ENCODE measurements at places on chromosomes 7 and 10.

DNA sequence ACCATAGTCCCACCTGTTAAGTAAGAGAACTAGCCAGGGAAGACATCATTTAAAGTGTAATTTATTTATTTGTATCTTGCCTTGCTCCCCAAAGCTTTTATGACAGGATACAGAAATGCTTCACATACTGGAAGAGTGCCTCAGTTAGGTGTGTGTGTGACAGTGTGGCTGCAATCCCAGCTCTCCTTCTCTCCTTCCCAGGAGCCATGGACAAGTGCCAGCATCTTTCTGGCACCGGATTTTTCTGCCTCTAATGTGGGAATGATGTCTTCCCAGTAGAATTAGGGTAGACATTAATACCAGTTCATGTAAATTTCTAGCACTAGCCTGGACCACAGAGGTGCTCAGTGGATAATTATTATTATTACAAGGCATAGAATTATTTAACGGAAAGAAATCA is 30.3 kb upstream of the ATXN7L1 start:
- no peak for ATAC-seq

DNA sequence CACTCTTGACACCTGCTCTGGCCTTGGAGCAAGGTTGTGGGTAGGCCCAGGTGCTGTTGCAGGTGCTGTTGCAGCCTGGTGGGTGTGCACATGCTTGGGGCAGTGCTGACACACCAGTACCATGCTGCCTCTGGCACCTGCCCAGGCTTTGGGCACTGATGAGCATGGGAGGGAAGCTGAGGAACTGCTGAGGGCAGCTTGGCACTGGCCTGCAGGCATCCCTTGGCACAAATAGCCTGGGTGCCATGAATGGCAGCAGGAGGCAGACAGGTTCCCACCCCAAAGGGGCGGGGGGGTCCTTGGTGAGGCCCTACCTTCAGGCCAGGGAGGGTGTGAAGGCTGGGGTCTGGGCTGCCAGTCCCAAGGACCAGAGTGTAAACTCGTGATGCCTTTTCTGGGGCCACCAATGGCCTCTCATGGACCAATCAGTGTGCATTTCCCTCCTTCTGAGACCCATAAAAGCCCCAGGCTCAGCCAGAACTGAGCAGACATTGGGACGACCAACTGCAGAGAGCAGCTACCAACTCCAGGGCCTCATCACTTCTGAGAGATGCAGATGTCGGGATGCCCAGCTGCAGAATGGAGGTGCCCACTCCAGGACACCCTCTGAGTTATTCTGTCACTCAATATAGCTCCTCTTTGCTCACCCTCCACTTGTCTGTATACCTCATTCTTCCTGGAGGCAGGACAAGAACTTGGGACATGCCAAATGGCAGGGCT is 547.4 kb downstream of the ZWINT start:
- ATAC-seq: no peak

DNA sequence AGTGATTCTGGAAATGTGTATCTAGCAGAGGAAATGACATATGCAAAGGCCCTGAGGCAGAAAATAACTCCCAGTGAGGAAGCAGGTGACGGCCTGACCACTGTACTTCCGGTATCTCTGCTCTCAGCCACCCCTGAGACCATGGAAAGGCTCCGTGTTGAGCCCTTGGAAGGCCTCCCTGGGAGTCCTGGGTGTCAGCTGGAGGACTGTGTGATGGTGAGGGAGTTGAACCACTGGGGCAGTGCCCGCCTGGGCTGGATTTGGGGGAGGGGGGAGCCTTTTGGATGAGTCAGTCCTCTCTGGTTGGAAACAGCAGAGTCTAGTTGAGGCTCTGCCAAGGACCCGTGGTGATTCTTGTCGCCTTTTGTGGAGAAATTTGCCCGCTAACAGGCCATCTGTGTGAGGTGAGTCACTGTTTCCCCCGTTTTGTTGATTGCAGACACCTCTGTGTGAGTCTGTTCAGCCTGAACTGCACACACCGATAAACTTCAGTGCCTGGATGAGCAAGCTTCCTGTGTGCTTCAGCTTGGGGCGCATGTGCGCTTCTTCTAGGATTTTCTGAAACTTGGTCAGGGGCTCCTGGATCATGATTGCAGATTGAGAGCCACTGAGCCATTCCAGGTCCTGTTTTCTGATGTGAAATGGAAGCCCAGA is 98.6 kb downstream of the GRK5 start:
- peak; percentile 77 for ATAC-seq

DNA sequence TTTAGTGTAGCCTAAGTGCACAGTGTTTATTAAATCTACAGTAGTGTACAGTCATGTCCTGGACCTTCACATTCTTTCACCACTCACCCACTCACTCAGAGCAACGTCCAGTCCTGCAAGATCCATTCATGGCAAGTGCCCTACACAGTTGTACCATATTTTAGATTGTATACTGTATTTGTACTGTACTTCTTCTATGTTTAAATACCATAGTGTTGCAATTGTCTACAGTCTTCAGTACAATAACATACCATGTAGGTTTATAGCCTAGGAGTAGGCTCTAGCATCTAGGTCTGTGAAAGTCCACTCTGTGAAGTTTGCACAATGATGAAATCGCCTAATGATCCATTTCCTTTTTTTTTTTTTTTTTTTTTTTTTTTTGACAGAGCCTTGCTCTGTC is 12.0 kb downstream of the EEPD1 start:
- no peak for ATAC-seq

GRCh38 chr7:152335900-152336571 is 99.8 kb downstream of the KMT2C start:
- peak; percentile 60 for ATAC-seq

DNA sequence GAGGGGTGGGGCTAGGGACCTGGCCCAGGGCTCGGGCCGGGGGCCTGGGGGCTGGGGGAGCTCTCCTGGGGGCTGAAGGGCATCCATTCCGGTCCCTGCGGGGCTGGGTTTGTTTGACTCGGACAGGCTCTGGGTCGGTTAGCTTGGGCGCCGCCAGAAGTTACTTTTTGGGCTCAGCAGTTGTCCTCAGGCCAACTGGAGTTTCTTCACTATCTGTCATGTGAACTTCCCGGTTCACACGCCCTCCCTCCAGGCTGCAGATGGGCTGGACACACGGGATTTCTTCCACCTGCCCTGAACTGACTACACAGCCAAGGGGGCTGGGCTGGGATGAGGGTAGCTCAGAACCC is 3.8 kb downstream of the SLC4A2 start:
- ATAC-seq: no peak

GRCh38 chr10:22670788-22671187 is 43.6 kb downstream of the PIP4K2A start:
- no peak for ATAC-seq

DNA sequence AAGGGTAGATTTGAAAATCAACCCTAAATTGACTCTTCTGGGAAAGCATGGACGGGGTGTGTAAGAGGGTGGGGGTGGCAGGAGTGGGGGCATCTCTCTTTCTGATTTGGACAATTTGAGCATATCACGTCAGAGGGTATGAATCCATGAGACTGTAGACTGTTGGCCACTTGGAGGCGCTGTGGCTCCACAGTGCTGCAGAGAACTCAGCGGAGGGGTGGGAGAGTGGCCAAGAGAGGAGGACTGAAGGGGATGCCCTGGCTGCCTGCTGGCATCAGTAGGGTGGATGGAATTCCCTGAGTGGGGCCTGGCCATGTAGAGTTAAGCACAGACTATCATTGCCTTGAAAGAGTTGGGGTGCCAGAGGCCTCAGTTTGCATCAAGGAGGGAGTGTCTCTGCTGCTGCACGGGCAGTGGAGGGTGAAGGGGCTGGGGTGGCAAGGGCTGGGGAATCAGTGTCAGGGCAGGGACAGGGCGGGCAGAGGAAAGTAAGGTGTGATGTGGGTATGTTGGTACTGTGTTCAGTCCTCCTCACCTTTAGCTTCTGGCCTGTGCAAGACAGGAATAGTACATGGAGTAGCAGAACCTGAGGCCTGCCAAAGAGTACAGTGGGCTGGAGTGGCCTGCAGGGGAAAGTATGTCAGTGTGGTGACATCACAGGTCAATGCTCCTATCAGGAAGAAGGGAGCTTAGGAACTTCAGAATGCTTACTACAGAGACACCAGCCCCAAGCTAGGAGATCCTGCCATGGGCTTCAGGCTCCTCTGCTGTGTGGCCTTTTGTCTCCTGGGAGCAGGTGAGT is 133.5 kb upstream of the PRSS58 start:
- ATAC-seq: peak; percentile 41

DNA sequence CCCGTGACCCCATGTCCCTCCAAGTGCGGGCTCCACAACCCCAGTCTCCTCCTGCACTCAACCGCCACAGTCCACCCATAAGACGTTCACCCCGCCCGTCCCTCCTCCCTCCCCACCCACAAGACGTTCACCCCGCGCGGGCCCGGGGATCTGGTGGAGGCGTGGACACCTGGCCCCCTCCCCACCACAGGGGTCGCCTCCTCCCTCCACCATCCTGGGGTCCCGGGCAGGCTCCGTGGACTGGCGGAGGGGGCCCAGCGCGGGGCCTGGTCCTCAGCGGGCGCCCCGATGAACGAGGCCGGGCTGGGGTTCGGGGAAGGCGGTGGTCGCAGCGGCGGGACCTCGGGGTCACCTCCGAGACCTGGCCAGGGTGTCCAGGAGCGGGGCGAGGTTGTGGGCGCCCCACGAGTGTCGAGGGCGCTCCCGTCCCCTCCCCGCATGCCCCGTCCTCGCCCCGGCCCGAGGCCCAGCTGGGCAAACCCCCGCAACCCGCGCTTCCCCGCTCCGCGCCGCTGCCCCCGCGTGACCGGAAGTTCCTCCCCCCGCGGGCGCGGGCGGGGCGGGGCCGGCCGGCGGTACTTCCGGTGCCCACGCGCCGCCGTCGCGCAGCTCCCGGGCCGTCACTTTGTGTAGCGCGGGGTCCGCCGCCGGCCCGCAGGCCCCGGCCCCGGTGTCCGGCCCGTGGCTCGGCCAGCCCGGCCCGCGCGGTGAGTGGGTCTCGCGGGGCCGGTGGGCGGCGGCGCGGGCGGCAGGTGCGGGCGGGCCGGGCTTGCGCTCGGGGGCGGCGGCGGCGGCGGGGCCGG is at the start of gene ZNF316:
Gene ZNF316, plus strand, starts transcription at position 578 of the 803 bp plus-strand sequence. CDS start 5,092 bp downstream, outside the sequence.
- ATAC-seq: peak; percentile 65

- no peak for ATAC-seq
These were observed 9.8 kb downstream of the RBP4 start for GRCh38 chr10:93591065-93591808.

DNA sequence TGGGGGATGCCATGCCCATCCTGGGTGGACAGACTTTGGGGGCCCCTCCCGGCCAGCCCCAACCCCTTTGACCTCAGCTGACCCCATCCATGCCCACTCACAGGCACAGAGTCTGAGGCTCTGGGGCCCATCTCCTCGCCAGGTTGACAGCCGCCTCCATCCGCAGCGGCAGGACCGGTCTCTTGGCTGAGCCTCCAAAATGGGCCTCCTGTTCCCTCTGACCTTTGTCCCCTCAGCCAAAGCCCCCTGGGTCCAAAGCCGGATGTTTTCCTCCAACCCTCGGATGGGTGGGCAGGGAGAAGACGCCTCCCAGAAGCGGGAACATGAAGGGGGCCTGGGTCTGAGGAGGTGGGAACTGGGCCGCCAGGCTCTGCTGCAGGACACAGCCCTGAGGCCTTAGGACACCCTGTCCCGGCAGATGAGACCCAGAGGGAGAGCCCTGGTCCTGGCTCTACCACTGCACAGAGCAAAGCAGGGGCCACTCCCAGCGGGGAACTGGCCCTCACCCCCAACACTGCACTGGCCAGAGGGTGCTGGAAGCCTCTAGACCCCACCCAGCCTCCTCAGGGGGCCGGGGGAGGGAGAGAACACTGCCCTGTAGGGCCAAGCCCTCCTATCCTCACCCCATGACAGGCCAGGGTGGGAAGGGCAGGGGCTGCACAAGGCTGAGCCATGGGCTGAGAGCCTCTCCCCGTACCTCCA is 12.6 kb downstream of the PDGFA start:
- ATAC-seq: no peak

- peak; percentile 71 for ATAC-seq
These were observed 145.1 kb downstream of the PLXNA4 start for GRCh38 chr7:132430861-132431822.

DNA sequence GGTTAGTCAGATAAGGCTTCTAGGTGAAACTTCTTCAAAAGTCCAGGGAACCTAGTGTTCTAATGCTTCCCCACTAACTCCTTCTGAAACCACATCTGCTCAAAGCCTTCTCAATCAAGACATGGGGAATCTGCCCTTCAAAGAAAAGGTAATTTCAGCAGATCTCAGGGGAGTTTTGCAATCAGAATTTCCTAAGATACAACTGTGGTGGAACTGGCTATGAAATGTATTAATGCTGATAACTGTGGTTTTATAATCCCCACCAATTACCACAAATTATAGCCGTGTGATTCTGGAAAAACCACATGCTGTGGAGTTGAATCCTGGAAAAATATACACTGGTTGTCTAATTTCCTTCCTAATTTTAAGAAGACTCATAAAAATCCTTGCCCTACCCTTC is 233.8 kb downstream of the SORCS1 start:
- ATAC-seq: no peak

- ATAC-seq: peak; percentile 48
These were observed 53.9 kb upstream of the CREB5 start for GRCh38 chr7:28358423-28358868.
